ENCODE measurements at places on chromosomes 4 and X. TPM values are rescaled to one million over a fixed set of nuclear protein-coding genes. Genes with fewer than 3 reads are reported as not detected.

FRG2 gene
- polyA plus RNA-seq: not detected

S100G gene
- polyA plus RNA-seq: 18.2 TPM

MAGEC3 gene
- polyA plus RNA-seq: 0.12 TPM

KCND1 gene
- 2.5 TPM for polyA plus RNA-seq

DNA sequence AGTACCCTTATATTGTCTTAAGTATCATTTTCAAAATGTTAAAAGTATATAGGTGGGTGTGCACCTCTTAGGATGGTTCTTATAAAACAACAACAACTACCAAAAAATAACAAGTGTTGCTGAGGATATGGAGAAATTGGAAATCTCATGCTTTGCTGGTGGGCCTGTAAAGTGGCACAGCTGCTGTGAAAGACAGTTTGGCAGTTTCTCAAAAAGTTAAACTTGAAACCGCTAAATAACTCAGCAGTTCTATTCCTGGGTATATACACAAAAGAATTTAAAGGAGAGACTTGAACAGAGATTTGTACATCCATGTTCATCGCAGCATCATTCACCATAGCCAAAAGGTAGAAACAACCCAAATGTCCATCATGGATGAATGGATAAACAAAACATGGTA, 65.5 kb downstream of the HAND2 start:
- no peak for DNase-seq

GRCh38 chr4:147749811-147750321, 18.0 kb downstream of the ARHGAP10 start:
- DNase-seq: no peak

GRCh38 chr4:181213551-181213950, 1029.7 kb upstream of the TENM3 start:
- no peak for DNase-seq

GRCh38 chrX:107205770-107206696, at the start of the genes DNAAF6 and NUP62CL:
Gene DNAAF6 (plus strand): TSS chrX:107206611. CDS start chrX:107212876, 6,265 bp downstream.
Gene NUP62CL (minus strand): TSS chrX:107206433. CDS start chrX:107175146, 31,287 bp downstream.
- DNase-seq: peak; percentile 72

GRCh38 chrX:153884590-153884989, 1.4 kb downstream of the L1CAM start:
- DNase-seq: no peak

GRCh38 chr4:137509855-137510282, 22.4 kb downstream of the PCDH18 start:
- DNase-seq: no peak

Data from large intestine (tissue), 12 donors.